Activated CD8-positive, alpha-beta memory T cell treated with anti-CD3 and anti-CD28 coated beads, Interleukin-2, amount 10 ng/mL, durations not matched to agents 7 days and 5 days (primary cell): ENCODE measurements at places on chromosomes 5 and 9. TPM values are rescaled to one million over a fixed set of nuclear protein-coding genes. Genes with fewer than 3 reads are reported as not detected.

NUTM2G gene
- not detected for total RNA-seq

CCIN gene
- not detected for total RNA-seq

RLN2 gene
- total RNA-seq, result 4.0 TPM

SLC6A19 gene
- not detected for total RNA-seq

SLC34A1 gene
- 0.85 TPM for total RNA-seq

INSYN2B gene
- not detected for total RNA-seq

STOM gene
- 131 TPM for total RNA-seq

SLC25A2 gene
- total RNA-seq, result 0.56 TPM

CCL27 gene
- not detected for total RNA-seq

ASS1 gene
- total RNA-seq, result 5.3 TPM

CARTPT gene
- total RNA-seq, result not detected

C5orf22 gene
- 26.6 TPM for total RNA-seq

MYMK gene
- not detected for total RNA-seq

SYK gene
- total RNA-seq, result 0.26 TPM

CTSV gene
- 0.38 TPM for total RNA-seq

- DNase-seq, result no peak
Observed at GRCh38 chr9:72955571-72955970, 2.7 kb upstream of the ALDH1A1 start.

GRCh38 chr9:127185931-127186781, 63.7 kb upstream of the ANGPTL2 start:
- no peak for DNase-seq

GRCh38 chr9:36165826-36166167, 3.4 kb upstream of the CCIN start:
- DNase-seq, result no peak

DNA sequence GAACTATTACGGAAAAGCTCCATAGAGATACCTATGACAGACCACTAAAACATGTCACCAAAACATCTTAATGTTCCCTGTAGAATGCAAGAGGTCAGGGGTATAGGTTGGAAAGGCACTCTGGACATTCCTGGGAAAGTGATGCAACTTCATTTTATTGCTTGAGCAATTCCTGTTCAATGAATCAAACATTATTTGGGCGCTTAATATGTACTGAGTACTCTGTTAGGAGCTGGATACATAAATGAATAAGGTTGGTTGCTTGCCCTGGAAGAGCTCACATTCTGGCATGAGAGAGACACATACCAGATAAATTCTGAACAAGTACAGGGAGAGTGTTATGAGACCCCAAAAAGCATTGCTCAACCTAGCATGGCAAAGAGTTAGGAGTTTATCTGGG, 408.9 kb upstream of the DMAC1 start:
- no peak for DNase-seq

DNA sequence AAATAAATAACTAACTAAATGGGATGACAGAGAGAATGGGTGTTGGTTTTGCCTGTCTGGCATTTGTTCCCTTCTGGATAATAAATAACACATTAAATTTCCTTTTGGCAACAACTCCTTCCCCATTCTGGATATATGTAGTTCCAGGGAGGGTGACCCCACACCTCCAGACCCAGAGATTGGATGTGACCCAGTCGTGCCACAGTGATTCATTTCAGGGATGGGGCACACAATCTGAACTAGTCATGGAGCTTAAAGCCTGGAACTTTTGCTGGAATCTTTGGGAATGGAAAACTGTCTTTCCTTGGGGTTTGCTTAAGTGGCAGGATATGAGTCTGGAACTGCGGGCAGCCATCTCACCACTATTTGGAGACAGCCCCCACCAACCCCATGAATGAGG, 11.3 kb downstream of the KLF9 start:
- DNase-seq, result no peak

DNA sequence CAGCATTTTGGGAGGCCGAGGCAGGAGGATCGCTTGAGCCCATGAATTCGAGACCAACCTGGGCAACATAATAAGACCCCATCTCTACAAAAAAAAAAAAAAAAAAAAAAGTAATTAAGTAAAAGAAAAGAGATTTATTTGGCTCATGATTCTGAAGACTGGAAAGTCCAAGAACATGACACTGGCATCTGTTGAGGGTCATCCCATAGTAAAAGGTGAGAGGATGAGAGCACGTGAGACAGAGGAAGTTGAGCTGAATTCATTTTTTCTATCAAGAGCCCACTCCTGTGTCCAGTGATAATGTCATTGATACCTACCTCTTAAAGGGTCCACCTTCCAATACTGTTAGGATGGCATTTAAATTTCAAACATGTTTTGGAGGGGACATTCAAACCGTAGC, 19.8 kb downstream of the CREBRF start:
- DNase-seq, result no peak

DNA sequence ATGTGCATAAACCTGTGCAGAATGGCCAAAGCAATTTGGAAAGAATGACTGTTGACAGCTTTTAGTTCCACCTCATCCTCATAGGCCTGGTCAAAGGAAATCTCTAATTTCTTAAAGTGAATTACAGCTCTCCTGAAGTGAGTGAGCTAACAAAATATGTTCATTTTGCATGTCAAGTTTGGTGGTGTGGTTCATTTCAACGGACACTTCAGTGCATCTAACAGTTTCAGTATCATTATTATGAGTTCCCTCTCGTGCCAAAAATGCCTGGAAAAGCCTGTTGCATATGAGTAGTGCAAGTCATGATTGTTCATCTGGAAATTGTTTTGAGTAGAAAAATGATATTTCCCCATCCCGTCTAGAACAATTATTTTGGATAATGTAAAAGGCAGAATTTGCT, 53.2 kb upstream of the HMHB1 start:
- DNase-seq, result no peak

DNA sequence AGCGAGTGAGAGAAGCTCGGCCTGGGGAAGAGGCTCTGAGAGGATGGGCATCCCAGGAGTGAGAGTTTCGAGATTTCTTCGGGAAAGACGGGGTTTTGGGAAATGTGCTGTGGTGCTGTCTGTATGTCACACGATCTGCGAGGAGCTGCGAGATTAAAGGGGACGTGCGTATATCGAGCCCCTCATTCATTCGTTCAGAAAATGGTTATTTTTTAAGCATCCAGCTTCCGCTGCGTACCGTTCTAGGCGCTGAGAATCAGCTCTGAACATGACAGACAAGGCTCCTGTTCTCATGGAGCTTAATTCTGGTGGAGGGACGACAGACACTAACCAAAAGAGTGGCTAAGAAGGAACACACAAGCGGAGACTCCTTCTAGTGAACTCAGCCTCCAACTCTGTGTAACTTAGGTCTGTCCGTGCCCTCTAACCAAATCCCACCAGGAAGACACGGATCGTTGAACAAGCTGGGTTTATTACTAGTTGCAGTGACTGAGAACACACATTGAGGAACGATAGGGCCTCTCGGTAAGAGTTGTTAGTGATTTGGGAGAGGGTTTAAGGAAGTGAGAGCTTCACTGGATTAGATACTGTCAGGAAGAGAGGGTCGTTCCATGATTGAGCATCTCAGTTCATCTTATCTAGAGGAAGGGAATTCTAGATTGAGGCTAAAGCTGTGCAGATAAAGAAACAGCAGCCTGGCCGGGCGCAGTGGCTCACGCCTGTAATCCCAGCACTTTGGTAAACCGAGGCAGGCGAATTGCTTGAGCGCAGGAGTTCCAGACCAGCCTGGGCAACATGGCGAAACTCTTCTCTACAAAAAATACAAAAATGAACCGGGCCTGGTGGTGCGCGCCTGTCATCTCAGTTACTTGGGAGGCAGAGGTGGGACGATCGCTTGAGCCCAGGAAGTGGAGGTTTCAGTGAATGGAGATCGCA, 1.0 kb upstream of the FBXW11 start:
- DNase-seq, result no peak

GRCh38 chr5:161481922-161482321, 64.6 kb downstream of the GABRB2 start:
- DNase-seq, result no peak

GRCh38 chr9:102124465-102124864, 386.0 kb upstream of the GRIN3A start:
- DNase-seq, result no peak

DNA sequence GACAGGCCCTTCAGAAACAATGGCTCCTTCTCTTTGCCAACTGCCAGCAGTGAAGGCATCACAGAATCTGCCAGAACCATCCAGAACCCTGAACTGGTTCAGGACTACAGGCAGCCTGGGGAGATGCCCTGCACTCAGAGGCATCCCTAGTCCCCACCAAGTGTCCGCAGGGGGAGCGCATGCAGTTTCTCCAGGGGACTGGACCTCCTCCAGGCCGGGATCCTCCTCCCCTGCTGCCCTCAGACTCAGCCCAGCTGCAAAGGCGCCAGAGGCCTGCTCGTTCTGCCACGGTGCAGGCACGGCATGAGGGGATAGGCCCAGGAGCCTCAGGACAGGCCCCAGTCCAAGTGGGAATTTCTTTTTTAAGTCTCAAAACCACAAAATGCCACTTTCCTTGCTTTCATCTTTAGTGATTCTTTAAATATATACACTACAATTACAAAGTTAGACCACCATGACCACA, 72.0 kb downstream of the SEMA4D start:
- no peak for DNase-seq

GRCh38 chr5:151684690-151685361, 1.9 kb downstream of the SPARC start:
- DNase-seq, result no peak

DNA sequence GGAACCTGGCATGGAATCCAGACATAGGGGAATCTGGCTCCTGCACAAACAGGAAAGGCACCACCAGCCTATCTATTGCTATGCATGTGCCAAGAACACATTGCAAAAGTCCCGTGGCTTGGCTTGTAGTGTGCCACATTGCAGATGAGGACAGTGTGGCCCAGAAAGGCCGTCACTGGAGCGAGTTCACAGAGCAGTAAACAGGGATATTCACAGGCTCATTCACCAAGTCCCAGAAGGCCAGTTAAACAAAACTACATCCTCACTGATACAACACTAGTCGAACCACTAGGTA, 39.6 kb upstream of the TRIM32 start:
- no peak for DNase-seq

GRCh38 chr9:99814359-99814758, 7.3 kb upstream of the NR4A3 start:
- DNase-seq, result no peak

DNA sequence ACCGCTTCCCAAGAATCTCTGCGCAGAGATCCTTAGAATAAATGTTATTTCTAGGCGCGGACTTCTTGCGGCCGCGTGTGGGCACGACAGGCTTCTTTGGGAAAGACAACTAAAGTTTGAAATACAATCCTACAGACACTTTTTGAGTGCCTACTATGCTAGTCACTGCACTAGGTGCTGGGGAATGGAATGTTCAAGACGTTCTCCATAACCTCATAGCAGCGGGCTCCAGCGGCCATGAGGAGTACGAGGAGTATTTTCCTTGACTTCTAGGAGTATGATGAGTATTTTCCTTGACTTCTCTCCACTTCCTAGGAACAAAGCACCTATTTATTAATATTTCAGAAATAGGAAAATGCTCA, 636 bp upstream of the PWWP2A start:
- no peak for DNase-seq

- DNase-seq, result peak; percentile 90
Observed at GRCh38 chr9:123322273-123323195, 33.5 kb upstream of the CRB2 start.

DNA sequence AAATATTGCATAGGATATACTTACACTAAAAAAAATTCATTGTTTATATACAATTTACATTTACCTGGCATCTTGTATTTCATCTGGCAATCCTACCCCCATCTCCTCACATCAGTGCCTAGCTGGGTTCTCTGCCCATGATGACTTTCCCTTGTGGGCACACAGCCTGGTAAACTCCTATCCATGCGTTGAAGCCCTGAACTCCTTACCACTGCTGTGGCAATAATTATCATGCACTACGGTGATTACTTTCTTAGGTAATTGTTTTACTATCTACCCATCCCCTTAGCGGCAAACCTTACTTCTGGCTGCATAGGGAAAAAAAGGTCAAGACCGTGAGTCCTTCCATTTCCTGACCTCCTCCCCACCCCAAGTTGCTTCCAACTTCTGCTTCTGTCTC, 63.6 kb upstream of the DAB2IP start:
- no peak for DNase-seq

- DNase-seq, result no peak
Observed at GRCh38 chr9:108636013-108636412, 219.8 kb downstream of the ACTL7B start.

DNA sequence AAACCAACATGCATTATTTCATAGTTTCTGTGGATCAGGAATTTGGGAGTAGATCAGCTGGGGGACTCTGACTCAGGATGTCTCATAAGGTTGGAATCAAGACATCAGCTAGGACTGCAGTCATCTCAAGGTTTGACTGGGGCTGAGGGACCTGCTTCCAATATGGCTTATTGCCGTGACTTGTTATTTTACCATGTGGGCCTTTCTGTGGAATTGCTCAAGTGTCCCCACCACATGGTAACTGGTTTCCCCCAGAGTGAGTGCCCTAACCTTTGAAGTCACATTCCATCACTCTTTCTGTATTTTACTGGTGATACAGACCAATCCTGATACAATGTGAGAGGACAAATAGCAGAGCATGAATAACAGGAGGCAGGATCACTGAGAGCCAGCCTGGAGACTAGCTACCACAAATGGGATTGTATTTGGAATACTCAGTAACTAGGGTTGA, 70.2 kb upstream of the ELL2 start:
- no peak for DNase-seq

GRCh38 chr5:147101659-147102369, 133.0 kb upstream of the STK32A start:
- DNase-seq, result no peak

DNA sequence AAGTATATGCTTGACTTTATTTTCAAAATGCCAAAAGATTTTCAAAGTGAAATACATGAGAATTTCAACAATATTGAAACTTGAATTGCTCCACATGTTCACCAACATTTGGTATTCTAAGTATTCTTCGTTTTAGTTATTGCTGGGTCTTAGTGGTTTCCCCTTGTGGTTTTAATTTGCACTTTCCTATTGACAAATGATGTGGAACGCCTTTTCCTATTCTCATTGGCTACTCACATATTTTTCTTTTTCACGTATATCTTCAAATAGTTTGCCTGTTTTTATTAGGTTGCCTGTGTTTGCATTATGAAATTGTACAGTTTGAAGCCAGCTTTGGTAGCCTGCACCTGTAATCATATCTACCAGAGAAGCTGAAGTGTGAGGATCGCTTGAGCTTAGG, 405.7 kb upstream of the IRX2 start:
- no peak for DNase-seq

GRCh38 chr5:59503220-59503619, 390.3 kb downstream of the PDE4D start:
- DNase-seq, result no peak

DNA sequence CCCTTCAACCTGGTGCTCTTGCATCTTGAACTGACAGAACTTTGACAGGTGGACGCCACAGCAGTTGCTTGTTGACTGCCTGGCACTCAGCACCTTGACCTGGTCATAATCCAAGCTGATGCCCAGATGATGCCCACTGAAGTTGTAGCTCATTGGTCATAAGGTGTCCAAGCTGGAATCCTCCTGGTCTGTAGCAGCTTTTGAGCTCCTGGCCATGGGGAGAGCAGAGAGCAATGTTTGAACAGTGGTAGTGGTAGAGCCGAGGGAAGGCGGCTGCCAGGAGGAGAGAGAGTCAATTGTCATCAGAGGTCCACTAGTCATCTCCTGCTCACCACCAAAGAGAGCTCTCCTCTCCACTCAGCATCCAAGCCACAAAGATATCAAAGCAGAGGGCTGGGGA, 23.3 kb downstream of the CSF2 start:
- no peak for DNase-seq
